Left lung (tissue), 14 donors: ENCODE measurements at places on chromosomes 1 and 21. TPM values are rescaled to one million over a fixed set of nuclear protein-coding genes. Genes with fewer than 3 reads are reported as not detected.
A peak's percentile ranks its signal among the peaks of the same experiment; 100 is the strongest.

DNA sequence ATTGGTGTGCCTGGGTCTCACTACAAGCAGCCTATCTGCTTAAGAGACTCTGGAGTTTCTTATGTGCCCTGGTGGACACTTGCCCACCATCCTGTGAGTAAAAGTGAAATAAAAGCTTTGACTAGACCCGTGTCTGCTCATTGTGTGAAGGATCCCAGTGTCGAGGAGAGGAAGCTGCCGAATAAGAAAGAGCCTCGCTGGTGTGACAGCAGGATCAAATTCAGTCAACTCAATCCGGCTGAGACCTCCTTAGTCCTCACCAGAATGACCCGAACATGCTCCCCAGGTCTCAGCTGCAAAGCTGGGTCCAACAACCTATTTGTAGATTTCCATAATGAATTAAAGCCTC lies 14.8 kb downstream of the CD2 start:
- no peak for DNase-seq

The MSH4 gene
- 0.37 TPM for polyA plus RNA-seq

GRCh38 chr1:192878249-192878648 lies 69.4 kb downstream of the RGS2 start:
- peak; percentile 54 for DNase-seq

DNA sequence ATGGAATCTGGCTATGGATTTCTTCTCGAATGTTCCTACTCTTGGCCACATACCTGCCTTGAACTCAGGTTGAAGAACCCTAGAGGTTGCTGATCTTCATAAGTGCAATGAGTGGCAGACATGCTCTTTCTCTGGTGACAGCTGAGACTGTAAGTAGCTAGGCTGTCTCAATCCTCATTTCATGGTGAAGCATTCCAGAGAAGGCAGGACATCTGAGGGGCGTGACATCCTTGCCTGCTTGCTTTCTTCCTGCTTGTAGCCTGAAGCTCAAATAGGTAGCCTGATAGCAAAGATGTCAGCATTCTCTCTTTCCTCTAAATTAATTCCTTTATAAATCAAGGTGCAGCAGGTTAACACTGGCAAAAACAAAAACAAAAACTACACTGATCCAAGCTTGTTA lies 114.6 kb upstream of the MAGI3 start:
- DNase-seq: no peak

The AQP10 gene
- 0.21 TPM for polyA plus RNA-seq

DNA sequence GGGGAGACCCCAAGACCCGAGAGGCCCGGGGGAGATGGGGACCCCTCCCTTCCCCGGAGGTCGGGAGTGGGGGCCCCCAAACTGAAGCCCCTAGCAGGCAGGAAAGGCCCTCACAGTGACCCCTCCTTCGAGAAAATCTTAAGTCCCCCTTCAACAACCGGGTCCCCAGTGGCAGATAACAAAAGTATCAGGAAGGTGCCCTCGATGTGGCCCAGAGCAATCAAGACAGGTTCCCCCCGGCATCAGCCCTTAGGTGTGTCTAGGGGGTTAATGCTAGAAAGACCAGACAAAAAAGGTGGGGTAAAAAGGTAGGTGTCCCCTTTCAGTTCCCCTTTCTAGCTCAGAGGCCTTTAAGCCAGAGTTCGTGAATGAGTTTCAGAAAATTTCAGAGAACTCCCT lies 282 bp upstream of the ECE1 start:
- no peak for DNase-seq

The SLFNL1 gene
- polyA plus RNA-seq: 1.2 TPM

- DNase-seq: no peak
Observed at GRCh38 chr1:159054427-159054826, 22.1 kb downstream of the AIM2 start.

GRCh38 chr1:31815752-31816500 lies at the start of gene SPOCD1:
SPOCD1 (minus strand) TSS chr1:31816022; CDS start chr1:31815333, 689 bp downstream.
- DNase-seq: peak; percentile 89

DNA sequence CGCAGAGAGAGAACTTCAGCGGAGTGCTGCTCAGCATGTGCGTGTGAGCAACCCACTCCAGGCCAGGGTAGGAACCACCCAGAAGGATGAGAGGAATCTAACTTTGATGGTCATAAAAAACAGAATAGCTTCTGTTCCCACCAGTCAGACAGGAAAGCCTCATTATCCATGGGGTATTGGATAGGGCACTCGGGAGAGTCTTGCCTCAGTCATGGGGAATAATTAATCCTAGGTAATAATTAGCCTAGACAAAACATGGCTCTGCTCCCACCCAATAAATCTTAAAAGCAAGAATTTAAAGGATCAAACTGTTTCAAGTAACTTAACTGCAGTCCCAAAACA lies 35.3 kb downstream of the LDLRAD1 start:
- DNase-seq: no peak

DNA sequence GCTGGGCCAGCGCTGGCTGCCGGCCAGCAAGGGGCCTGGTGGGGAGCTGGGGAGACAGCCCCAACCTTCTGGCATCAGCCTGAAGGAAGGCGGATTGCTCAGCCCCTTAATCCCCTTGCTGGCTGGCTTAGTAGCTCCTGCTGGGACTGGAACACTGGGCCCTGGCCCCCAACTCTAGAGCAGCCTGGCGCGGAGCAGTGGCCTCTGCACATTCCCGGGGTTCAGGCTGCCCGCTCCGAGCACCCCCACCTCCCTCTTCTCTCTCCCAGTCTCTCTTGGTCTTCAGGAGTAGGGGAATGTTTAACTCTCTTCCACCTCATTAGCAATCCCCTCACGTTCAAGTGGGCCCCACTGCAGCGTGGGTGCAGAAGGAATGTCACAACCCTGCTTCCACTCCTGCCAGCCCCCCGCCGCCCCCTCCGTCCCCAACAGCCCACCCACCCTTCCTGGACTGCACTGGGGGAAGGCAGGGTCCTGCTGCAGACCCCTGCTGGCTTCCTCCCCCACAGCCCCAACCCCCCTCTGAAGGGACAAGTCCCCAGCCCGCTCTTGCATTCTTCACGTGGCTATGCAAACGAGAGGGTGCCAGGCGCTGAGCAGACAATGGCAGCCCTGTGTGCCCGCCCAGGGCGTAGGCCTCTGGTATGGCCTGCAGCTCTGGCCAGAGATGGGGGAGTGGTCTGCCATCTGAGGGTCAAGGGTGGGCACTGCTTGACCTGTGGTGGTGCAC lies 980 bp upstream of the CLDN19 start:
- no peak for DNase-seq

DNA sequence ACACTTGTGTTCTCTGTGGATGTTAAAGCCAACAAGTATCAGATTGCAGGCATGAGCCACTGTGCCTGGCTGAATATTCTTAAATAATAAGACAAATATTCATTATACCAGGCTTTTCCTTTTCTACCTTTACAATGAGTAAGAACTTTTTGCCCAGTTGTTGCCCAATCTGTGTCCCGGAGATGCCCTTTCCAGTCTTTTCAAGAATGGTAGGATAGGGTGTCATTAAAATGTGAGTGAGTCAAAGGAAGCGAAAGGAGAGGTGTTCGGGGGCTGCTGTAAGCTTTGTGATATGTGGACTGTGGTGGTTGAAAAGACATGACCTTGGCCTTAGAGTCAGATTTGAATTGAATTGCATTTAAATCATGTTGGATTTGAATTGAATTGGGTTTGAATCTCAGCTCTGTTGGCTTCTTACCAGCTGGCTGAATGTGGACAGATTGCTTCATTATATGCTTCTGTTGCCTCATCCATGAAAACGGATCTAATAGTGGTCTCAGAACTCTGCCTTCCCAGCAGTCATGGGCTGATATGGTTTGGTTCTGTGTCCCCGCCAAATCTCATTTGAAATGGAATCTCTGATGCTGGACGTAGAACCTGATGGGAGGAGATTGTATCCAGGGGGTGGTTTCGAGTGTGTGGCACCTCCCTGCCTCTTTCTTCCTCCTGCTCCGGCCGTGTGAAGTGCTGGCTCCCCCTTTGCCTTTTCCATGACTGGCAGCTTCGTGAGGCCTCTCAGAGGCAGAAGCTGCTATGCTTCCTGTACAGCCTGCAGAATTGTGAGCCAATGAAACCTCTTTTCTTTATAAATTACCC lies 22.7 kb upstream of the AADACL3 start:
- peak; percentile 73 for DNase-seq

GRCh38 chr1:46522184-46522968 lies 29.1 kb downstream of the KNCN start:
- DNase-seq: peak; percentile 29

DNA sequence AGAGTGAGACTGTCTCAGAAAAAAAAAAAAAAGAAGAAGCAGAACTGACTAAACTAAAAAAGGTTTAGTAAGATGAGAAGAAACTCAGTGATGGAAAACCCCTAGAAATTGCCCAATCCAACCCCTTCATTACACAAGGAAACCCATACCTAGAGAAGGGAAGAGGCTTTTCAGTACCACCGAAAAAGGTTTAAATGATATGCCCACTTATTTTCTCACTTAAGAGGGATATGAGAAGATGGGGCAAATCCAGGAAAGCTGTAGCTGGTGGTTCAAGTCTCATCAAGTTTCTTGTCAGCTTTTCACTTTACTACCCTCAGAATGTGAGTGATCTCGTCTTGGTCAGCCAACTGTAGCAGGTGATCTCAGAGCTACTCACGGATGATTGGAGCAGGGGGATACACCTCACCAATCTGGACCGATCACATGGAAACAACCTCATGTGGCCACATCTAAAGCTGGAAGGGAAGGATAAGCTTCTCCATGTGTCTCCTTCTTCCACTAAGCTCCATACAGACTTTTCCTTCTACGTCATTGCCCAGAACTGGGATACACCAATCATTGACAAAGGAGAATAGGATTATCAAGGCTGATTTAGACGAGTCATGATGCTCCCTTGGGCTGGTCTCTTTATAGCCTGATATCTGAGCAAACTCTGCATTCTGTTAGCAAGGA lies 126.7 kb upstream of the POU3F1 start:
- no peak for DNase-seq

GRCh38 chr1:244248426-244248825 lies 197.3 kb downstream of the ZBTB18 start:
- DNase-seq: no peak

DNA sequence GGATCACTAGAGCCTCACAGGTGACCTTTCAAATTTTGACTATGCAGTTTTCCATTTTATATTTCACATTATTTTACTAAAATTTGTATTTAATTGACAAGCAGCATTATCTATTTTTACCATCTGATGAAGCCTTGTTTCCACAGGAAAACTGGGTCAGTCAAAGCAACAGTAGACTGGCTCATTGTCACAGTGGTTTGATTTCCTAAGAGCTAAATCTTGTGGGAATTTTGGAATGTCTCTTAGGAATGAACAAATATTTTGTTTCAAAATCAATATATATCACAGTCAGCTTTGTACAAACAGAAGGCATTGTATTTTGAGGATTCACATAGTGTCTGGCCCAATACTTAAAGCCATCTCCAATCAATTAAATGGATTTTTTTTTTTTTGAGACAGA lies 152.6 kb upstream of the RNPC3 start:
- DNase-seq: no peak

GRCh38 chr1:55374801-55375616 lies 159.8 kb upstream of the USP24 start:
- no peak for DNase-seq

GRCh38 chr1:205970486-205970885 lies 27.2 kb upstream of the SLC26A9 start:
- no peak for DNase-seq

The DYNLT5 gene
- 10.5 TPM for polyA plus RNA-seq

The ZNF593OS gene
- 1.1 TPM for polyA plus RNA-seq

DNA sequence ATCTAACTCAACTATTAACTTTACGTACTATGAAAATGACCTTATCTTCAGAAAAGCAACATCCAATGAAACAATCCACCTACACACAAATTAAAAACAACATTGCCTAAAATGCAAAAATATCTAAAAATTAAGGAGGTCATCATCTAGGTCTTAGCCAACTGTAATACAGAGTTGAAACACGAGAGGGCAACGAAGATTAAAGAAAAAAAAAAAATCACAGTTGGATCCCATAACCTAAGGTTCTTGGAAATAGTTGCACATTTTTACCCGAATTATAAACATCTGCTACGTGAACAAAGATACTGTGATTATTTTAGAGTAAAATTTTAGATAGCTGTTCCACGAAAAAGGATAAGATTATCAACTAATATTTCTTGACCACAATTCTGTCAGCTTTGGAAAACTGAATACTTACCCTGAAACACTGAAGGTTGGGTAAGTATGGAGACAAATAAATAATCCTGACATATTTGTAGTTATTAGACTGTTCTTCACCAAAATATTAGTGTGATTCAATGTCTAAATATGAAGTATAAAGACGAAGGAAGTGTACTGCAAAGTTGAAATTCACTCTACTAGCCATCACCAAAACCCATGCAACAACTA lies 88.0 kb upstream of the AK4 start:
- DNase-seq: no peak

The LHX8 gene
- not detected for polyA plus RNA-seq

- no peak for DNase-seq
Observed at GRCh38 chr1:23980728-23981070, 572 bp upstream of the SRSF10 start.

DNA sequence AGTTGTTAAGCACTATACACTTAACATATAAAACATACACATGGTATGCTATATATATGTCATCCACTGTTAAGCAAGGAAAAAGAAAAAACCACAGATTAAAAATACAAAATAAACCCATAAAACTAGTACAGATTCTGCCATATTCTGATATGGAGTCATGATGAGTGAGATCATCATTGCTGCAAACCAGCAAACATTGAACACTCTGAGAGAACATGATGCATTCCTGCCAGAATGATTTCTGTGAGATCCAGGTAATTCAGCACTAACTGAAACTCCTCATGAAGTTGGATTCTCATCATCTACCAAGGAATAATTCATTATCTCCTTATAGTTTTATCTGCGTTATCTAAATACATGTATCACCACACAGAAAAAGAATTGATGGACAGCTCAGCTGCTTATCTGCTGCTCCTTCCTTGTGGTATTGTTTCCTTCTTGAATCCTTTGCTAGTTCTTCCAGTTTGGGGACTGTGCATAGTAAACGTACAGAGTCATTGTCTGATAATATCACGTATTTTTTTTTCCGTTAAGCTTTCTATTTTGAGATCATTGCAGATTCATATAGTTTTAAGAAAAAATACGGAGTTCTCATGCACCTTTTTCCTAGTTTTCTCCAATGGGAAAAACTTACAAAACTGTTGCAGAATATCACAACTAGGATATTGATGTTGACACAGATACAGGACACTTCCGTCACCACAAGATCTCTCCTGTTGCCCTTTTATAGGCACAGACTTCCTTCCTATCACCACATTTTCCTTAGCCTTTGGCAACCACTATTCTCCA lies 9.3 kb downstream of the RAB4A start:
- DNase-seq: no peak

DNA sequence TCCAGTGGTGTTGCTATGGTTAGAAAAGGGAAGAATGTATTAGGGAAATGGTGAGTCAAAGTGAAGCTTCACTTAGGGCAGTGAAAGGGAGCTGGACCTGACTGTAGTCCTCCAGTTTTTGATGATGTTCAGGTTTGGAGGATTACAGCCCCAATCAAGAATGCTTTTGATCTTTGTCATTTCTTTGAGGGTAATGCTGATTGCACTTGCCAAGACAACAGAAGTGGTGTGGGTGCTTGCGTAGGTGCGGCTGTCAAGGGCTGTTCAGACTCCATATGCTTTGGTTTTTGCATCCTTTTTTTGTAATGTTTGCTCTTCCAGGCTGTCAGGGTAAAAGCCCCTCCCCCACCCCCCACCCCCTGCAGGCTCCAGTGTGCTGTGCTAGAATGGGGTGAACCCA lies 38.9 kb downstream of the HHAT start:
- no peak for DNase-seq

The SLAMF1 gene
- 0.18 TPM for polyA plus RNA-seq
